ENCODE measurements at places on chromosomes 13 and 19.

- no peak for DNase-seq
Observed at GRCh38 chr13:35455022-35455421, 21.5 kb downstream of the MAB21L1 start.

GRCh38 chr19:15443838-15444237, 5.9 kb downstream of the WIZ start:
- no peak for DNase-seq

GRCh38 chr19:1259206-1259875, 9.8 kb upstream of the CIRBP start:
- DNase-seq: peak; percentile 86

- no peak for DNase-seq
Observed at GRCh38 chr13:34587576-34587975, 354.5 kb upstream of the NBEA start.

- DNase-seq: no peak
Observed at GRCh38 chr19:4694211-4694987, 24.3 kb upstream of the MYDGF start.

DNA sequence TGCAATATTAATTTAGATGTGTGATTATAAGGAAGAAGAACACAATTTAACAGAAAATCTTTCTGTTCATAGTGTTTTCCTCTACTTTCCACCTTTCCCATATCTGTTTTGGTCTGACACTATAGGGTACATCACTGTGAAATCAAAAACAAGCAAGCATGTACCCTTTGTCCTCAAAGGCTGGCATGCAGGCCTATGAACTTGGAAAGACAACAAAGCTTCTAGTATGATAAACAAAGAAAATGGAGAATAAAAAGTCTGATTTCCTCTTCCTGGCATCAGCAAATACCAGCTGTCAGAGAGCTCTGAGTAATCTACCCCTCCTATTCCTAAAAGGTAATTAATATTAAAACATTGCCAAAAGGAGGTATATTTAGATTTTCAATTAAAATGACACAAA, 5.6 kb upstream of the NEK3 start:
- no peak for DNase-seq

DNA sequence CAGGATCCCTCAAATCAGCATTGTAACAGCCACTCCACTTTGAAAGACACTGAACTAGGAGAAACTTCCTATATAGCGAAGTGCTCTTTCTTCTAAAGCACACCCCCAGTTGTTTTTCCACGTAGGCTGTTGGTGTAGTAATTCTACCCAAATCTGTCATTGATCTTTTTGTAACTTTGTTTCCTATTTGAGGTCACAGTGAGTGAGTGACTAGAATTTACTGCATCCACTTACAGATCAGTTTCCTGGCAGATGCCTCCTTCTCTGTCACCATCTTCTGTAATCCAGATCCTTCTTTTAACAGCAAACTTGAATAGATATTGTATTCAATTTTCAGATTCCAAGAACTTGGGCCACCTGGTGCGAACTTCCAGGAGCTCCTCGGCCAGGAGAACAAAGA, 15.3 kb downstream of the ZAR1L start:
- no peak for DNase-seq

GRCh38 chr19:4123615-4124568, at the start of gene MAP2K2:
TSS of gene MAP2K2 (minus strand) at chr19:4124122. CDS start at chr19:4123875, 247 bp downstream.
- peak; percentile 95 for DNase-seq

- DNase-seq: no peak
Observed at GRCh38 chr13:38686577-38687245, at the start of gene FREM2. TSS of gene FREM2 (plus strand) at chr13:38687077. CDS start at chr13:38687345, 268 bp downstream.

DNA sequence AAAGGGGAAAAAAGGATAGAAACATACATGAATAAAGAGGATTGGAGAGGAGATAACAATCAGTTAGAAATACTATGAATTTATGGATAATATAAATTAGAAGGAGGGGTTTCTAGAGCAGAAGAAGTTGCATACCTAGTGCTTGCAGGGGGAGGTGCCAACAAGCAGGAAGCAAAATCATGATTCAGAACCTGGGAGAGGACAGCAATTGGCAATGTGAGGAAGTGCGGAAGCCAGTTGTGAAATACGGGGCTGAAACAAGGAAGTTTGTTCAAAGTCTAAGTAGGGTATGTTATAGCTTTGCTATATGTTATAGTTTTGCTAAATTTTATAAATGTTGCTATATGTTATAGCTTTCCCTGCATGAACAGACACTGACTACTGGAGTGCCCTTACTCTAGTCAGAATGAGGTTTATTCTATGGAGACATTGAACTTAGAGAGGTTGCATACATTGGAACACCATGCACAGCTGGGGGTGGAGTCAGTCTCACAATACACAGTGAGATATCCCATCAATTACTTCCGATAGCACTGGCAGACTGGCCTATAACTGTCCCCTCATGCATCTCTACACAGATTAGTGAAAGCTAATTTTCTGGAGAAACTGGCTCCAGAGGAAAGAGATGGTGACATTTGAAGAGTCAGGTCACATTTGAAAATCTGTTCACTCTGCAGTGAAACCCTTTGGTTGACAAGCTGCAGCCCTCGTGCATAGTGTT, 92.1 kb downstream of the GPC6 start:
- DNase-seq: no peak

- DNase-seq: peak; percentile 3
Observed at GRCh38 chr19:459724-460511, 915 bp downstream of the SHC2 start.

DNA sequence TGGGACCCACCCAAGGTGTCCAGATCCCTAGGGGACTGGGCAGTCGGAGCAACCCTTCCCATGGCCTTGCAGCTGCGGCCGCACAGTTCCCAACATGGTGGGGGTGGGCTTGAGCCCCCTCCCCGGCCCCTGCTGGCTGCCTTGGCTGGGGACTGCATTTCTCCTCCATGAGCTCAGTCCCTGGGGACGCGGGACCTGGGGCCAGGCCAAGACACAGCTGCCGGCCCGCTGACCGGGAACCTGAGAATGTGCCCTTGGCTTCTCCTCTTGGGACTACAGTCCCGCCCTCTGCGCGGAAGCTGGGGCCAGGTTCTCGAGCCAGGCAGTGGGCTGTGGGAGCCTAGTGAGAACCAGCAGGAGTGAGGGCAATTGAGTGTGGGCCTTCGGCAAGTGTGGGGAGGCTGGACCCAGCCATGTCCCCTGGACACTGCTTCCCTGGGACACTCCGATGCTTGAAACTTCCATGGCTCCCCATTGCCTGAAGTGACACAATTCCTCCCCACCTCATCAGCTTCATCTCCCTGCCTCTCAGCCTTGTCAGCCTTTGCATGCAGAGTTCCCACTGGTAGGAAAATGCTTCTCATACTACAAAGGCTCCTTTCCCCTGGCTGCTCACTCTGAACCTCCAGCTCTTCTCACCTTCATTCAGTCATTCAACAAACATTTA, 13.1 kb upstream of the NOTCH3 start:
- DNase-seq: no peak

- DNase-seq: no peak
Observed at GRCh38 chr13:66477816-66478215, 752.3 kb downstream of the PCDH9 start.

- DNase-seq: no peak
Observed at GRCh38 chr13:80717776-80718175, 376.9 kb upstream of the SPRY2 start.

DNA sequence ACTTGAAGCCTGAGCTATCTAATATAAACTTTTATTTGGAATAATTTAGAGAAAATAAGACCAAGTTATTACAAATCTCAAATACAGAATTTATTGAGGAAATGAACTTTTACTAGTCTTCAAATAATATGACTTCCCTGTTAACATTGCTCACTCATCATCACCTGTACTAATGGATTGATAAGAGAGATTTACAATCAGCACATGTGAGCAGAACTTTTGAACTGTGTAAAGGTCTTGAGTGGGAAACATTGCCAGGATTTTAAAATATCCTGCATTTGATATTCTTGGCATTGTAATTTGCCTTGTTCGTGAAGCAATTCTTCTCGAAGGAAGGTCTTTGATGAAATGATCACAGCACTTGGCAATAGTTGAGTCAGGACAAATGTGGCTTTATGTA, 111.9 kb downstream of the FGF9 start:
- no peak for DNase-seq

- DNase-seq: no peak
Observed at GRCh38 chr13:41216160-41216559, 21.8 kb upstream of the KBTBD7 start.

DNA sequence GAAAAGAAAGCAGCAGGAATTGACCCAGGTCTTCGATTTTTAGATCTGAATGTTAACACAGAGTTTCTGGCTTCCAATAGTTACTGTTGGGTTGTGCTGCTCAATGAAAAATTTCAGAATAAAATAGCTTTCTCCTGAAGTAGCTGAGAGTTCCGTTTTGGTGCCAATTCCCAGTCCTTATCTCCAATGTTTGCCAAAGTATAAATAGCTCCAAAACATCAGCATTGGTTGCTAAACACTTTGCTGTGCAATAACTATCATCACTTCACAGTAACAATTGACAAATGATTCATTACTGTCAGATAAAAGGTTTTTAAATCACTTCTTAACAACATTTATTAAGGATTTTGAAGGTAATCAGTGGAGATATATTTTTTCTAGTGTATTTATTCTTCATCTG, 446.0 kb downstream of the PCDH20 start:
- no peak for DNase-seq

GRCh38 chr13:42574435-42575311, 721 bp downstream of the TNFSF11 start:
- peak; percentile 14 for DNase-seq

DNA sequence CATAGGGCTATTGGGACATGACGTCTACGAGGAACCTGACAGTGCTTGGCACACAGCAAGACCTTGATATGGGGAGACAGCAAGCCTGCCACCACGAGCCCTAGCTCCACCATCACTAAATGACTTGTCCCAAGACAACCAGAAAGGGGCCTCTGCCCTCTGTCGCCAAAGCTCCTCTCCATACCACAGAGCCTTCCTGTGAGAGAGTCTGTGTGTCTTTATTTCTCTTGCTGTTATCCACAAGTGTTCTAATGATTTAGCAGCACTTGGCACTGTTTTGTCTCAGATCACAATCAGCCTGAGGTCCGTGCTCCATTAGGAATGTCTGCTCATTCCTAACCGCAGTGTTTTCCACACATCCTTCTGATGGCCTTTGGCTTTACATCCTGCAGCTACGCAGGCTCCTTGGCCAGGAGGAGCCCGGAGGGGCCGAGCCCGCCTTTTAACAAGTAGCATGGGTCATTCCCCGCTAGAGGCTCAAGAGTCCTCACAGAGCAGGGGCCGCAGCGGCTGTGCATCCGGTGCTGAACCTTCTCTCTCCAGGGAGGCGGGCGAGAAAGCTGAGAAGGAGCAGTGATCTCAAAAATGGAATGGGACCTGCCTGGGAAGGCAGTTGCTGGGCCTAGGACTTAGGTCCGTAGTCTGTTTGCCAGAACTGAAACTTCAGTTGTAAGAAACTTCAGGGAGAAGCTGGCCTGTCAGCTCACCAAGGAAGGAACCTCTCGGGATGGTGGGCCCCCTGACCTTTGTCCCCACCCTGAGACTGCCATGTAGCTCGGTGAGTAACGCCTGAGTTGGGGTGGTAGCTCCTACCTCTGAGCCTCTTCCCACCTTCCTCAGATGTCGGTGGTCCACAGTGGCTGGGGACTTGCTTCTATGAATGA, 61.1 kb upstream of the HMGB1 start:
- no peak for DNase-seq

DNA sequence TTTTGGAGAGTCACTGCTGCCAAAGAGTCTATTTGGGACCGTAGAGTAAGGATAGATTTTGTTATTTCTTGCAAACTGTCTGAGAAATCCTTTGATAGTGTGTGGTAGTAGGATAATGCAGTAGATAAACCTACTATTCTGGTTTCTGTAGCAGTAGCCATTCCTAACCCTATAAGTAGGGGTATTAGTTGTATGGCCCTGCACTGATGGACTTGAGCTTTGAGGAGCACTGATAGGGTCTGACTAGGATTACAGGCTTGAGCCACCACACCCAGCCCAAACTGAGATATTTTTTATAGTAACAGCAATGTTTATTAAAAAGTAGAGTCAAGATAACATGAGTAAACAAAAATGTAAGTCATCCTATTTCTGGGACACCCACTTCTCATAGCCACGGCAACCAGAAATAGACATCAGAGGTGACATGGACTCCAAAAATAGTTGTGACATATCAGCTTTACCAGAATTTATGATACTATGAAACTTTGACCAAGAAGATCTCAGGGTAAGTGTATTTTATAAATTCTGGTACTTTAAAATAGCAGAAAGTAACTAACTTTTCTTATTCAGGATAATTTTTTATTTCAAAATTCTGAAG, 479.1 kb downstream of the SUCLA2 start:
- no peak for DNase-seq

DNA sequence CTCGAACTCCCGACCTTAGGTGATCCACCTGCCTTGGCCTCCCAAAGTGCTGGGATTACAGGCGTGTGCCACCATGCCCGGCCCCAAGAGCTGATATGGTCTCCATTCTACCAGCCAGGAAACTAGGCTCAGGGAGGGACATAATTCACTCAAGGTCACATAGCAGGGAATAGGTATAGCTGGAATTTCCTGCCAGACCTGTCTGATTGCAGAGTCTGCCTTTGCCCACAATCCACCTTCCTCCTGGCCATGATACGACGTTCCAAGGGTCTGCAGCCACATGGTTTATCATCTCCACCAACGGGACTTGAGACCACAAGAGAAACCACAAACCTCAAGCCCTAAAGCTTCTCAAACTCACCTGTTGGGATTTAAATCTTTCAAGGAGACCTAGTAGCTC, 32.0 kb downstream of the ZNRF4 start:
- DNase-seq: no peak

DNA sequence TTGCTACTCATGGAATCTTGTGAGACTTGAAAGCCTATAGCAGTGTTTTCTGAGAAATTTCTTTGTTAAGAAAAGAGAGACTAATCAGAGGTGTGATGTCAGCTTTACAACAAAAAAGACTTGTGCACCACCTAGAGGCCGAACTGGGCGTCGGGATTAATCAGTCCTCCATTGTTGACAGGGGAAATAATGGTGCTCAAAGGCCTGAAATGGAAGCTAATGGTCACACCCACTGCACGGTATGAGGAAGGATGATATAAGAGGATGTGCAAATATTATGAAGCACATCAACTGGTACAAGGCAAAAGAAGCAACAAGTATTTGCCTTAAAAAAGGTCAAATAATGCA, 480.2 kb upstream of the MIR17HG start:
- peak; percentile 11 for DNase-seq

GRCh38 chr19:19549804-19550464, 11.9 kb downstream of the CILP2 start:
- DNase-seq: no peak

DNA sequence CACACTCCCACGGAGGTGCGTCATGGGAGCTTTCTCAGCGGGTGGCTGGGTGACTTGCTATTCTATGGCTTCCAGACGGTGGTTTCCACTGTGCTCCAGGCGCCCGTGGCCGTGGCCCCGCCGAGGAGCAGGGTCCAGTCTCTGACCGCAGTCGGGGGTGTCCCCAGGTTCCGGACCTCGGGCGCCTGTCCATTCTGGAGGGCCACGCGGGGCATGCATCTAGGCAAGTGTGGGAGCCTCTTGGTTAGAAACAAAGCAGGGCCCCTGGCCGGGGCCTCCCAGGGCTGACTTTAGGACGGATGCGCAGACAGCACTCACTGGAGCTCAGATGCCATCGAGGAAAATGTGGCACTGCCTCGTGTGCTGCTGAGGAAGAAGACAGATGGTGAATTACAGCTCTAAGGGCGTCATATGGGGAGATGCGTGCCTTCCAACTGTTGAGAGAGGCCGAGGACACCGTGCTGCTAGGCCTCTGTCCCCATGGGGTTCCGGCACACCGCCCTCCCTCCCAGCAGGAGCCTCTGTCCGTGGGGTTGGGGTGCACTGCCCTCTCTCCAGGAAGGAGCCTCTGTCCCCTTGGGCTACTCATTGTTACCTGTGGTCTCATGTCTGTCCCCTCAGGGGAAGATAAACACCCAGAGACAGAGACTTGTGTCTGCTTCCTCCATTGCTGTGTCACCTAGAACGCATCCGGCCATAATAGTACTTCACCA, 38.1 kb downstream of the TMEM255B start:
- no peak for DNase-seq
